ENCODE measurements at places on chromosomes 5 and 9. TPM values are rescaled to one million over a fixed set of nuclear protein-coding genes. Genes with fewer than 3 reads are reported as not detected.
A peak's percentile ranks its signal among the peaks of the same experiment; 100 is the strongest.

DNA sequence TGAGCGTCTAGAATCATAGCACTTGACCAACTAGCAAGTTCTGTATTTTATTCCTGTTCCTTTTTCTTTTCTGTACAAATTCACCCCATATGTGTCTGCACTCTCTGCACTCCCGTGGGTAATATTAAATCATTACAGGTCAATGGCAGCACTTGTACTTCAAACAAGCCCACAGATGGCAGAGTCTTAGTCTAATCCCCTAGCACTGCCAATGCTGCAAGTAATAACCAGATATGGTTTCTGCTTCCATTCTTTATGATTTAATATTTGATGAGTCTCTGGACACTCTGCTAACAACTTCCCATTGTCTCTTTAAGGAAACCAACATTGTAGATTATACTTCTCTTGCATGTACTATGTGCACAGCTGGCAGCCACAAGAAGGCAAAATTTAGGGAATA lies 343.8 kb upstream of the CHD1 start:
- DNase-seq = no peak

DNA sequence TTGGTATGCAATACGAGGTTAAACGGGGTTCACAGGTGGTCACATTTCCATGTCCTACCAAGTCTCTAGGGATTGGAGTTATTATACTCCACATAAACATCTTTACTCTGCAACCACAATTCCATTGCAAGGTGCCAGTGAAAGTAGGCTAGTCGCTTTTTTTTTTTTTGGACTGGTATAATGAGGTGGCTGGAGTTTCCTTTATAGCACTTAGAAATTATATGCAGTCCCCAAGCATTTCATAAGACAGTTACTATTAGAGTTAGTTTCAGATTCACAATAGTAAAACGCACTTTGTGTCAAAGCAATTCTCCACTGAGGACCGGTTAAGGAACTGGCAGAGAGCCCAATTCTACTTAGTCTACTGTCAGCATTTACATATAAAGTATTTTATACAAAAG lies 1.4 kb downstream of the MEF2C start:
- DNase-seq = no peak

DNA sequence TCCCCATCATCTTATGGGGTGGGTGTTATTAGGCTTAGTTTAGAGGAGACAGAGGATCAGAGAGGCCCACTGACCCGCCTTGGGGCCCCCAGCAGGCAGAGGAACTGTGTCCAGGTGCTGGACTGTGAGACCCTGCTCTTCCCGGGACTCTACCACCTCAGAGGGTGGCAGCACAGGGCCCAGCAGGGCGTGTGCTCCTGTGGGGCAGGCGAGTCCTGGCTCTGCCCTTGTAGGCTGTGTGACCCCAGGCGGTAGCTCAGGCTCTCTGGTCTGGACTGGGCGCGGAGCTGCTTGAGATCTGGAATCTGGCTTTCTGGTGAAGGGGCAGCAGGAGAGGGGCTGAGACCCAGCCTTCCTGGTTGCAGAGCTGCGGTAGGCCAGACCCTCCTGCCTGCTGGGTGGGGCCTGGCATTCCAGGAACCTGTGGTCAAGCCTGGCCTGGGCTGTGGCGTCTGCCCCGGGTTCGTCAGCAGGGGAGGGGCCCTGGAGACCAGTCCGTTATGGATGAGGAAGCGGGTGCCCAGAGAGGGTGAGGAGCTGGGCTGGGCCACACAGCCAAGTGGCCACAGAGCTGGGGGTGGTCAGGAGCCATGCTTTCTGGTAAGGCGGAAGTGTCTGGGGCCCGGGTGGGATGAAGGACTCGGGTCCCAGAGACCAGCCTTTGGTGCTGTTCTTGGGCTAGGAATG lies 46.5 kb downstream of the RXRA start:
- DNase-seq = no peak

- peak; percentile 69 for DNase-seq
These were observed 546 bp downstream of the DNAJB5 start for GRCh38 chr9:34989946-34990635.

The PCA3 gene
- total RNA-seq = not detected

The CWC27 gene
- total RNA-seq = 28.6 TPM

DNA sequence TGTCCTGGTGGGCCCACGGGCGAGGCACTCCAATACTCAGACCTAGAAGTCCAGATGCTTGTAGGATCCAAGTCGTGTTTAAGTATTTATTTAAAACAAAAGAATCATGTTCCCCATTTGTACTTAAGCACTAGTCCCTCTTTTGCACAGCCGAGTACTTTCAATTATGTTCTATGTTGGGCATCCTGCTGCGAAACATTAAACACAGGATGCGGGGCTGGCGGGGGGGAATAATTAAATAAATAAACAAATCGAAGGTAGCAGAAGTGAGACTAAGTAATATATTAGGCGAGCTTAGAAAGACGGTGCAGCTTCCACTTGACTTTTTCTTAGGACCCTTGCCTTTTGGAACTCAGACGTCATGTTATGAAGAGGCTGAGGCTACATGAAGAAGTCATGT lies 1129.2 kb upstream of the ACO1 start:
- DNase-seq = no peak

DNA sequence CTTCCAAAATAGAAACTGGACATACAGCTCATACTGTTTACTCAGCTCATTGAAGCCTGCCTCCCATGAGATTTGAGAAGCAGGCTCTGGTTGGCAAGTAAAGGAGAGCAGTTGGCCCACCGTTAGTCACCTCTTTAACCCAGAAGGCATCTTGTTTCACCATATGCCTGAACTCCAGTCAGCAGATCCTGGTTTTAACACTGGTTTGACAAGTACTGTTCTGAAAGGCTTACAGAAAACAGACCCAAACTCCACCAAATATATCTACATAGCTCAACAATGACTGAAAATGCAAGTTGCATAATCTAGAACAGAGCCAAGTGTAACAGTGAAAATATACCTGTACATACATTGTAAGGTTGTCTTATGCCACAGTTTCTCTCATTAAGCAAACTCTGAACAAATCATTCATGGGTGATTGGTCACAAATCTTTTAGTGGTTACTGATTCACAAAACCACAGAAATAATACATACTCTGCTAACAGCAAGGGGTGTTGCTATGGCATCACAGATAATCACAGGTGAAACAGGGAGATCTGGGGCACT lies 198.8 kb downstream of the BNC2 start:
- DNase-seq = no peak

GRCh38 chr5:130323804-130324454 lies 419.7 kb downstream of the CHSY3 start:
- DNase-seq = no peak

GRCh38 chr5:140244525-140245025 lies 58.3 kb downstream of the PFDN1 start:
- DNase-seq = peak; percentile 83

The PCDHGB3 gene
- total RNA-seq = 0.64 TPM

The IL13 gene
- total RNA-seq = 0.50 TPM

- no peak for DNase-seq
These were observed 16.0 kb downstream of the TERT start for GRCh38 chr5:1278656-1279442.

DNA sequence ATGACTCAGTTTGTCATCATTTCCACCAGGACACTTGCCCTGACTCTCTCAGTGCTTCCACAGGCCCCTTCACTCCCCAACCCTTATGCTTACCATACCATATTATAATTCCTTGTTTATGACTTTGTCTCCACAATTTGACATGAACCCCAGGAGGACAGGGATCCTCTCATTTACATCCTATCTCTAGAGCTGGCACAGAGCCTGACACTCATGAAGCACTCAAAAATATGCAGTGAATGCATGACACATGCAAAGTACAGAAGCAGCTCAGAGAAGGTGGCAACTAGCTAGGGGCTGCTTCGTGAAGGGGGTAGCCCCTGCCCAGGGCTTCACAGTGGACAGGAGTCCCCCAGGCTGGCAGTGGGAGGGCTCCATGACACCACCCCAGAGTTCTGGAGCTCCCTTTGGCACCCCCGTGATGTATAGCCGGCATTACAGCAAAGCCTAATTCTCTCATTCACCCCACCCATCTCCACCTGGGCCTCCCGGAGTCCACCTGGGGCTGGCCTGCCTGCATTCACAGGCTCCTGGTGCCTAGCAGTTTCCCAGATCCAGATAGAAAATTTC lies 112.0 kb upstream of the SPOCK1 start:
- DNase-seq = no peak

The C9orf153 gene
- total RNA-seq = 0.41 TPM

- DNase-seq = no peak
These were observed 69.5 kb downstream of the GTF3C4 start for GRCh38 chr9:132739710-132740310.

DNA sequence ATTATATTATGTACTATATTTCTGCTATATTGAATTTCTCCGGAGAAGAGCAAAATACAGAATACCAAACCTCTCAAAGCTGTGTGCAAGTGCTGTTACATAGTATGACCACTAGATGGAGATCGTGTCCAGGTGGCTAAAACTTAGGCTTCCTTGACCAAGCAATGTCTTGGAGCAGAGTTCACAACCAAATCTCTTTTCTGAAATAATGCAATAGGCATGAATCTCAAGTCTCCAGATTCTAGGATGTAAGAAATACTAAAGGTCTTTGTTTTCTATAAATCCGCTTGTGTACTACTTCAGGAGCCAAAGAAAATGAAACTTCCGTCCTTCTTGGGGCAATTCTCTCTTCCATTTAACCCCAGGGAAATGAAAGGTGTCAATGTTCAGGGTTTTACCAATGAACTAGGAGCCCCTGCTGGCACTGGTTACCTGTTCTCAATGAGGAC lies 181.5 kb upstream of the RAI14 start:
- no peak for DNase-seq

GRCh38 chr5:58761407-58761806 lies 178.5 kb downstream of the RAB3C start:
- DNase-seq = no peak

DNA sequence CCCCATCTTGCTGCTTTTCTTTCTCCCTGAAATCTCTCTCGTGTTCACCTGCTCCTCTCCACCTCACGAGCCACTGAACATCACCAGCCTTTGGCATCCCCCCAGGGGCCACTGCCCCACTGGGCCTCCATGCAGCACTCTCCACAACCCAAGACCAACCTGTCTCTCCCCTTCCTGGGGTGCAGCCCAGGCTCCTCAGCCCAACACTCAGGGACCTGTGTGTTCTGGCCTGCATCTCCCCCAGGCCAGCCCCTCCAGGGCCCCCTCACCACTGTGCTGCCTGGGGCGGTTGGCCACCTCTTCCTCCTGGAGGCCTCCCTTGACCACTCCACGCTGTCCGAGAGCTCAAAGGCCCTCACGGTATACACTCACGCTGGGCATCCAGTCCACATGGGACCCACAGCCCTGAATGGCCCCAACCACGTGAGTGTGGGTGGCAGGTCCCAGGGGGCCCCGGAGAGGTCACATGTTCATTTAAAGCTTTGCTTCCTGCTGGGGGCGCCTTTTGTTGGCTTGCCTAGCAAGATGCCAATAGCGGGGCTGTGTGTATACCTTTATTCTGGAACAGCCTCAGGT lies 453 bp upstream of the DOK3 start:
- DNase-seq = no peak

The FGF10 gene
- not detected for total RNA-seq

DNA sequence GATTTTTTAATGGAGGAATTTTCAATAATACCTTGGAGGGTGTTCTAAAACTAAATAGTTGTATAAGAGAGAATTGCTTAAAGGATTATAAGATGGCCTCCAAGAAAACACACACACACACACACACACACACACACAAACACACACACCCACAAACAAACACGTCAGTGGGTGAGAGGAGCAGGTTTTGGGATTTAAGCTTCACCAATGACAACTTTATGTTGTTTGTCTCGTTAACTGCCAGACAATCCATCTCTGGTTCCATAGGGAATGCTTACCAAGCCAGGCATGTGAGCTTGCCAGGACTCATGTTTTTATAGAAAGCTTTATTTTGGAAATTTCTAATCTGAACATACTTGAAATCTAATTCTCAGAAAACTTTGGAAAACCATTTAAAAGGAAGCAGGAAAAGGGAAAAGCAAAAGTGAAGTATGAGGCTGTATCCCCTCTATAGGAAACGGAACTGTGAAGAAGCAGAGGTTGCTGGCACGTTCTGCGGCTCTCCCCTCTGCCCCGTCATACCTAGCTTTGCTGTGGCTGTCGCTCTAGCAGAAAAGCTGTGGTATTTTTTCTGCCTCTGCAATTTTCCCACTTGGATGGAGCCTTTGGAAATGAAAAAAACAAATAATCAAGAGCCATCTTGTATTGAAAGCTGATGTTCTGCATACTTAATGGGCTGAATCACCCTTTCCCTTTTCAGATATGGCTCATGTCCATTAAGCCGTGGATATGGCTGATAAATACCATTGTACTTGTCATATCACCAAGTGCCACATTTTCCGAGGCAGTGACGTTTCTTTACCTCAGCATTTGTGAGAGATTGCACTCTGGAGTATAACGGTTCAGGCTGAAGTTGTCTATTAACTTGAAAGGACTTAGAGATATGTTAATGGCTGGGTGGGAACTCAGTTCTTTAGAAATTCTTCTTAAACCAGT lies 112.7 kb downstream of the NTRK2 start:
- DNase-seq = no peak

The SPATA31C1 gene
- 0.29 TPM for total RNA-seq

DNA sequence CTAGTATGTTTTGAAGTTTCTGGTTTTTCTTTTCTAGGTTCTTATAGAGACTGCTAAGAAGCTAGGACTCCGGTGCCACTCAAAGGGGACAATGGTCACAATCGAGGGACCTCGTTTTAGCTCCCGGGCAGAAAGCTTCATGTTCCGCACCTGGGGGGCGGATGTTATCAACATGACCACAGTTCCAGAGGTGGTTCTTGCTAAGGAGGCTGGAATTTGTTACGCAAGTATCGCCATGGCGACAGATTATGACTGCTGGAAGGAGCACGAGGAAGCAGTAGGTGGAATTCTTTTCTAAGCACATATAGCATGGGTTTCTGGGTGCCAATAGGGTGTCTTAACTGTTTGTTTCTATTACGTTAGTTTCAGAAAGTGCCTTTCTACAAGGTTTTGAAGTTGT lies 52.2 kb downstream of the MTAP start:
- no peak for DNase-seq

The NIPAL4 gene
- 0.49 TPM for total RNA-seq

GRCh38 chr5:179801304-179802206 lies 5.1 kb downstream of the MGAT4B start:
- DNase-seq = no peak

The CTXN3 gene
- total RNA-seq = not detected

The TXNDC8 gene
- total RNA-seq = not detected

DNA sequence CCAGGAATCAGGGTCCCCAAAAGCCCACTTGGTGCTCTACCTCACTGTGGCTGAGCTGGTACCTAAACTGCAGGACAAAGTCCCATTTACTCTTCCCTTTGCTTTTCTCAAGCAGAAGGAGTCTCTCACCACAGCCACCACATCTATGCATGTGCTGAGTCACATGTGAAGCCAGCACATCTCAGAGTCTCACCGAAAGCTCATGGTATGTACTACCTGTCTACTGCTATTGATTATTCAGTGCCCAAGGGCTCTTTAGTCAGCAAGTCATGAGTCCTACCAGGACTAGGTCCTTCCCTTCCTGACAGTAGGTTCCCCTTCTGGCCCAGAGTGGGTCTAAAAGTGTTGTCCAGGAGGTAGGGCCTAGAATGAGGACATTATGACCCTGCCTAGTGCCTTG lies 130.7 kb upstream of the NTRK2 start:
- DNase-seq = no peak

- no peak for DNase-seq
These were observed 31.1 kb downstream of the PAEP start for GRCh38 chr9:135592625-135593024.
